ENCODE measurements at places on chromosomes 12 and 14. TPM values are rescaled to one million over a fixed set of nuclear protein-coding genes. Genes with fewer than 3 reads are reported as not detected.

NTN4 gene
- polyA plus RNA-seq = 55.1 TPM

NUAK1 gene
- 24.4 TPM for polyA plus RNA-seq

KRT79 gene
- 0.11 TPM for polyA plus RNA-seq

NFE2 gene
- polyA plus RNA-seq = 5.8 TPM

PSMA3 gene
- 65.1 TPM for polyA plus RNA-seq

DHRS7 gene
- 98.7 TPM for polyA plus RNA-seq

KCNH5 gene
- not detected for polyA plus RNA-seq

KLRF1 gene
- polyA plus RNA-seq = not detected

SMCO2 gene
- polyA plus RNA-seq = not detected

KANSL2 gene
- 40.2 TPM for polyA plus RNA-seq

GSC gene
- polyA plus RNA-seq = 0.82 TPM

FBXW8 gene
- 17.0 TPM for polyA plus RNA-seq

ENDOU gene
- 0.20 TPM for polyA plus RNA-seq

TAS2R50 gene
- not detected for polyA plus RNA-seq

VWF gene
- polyA plus RNA-seq = 64.7 TPM

PLXNC1 gene
- polyA plus RNA-seq = 19.6 TPM

ARF3 gene
- polyA plus RNA-seq = 47.9 TPM

A2ML1 gene
- polyA plus RNA-seq = 21.5 TPM

PPP4R4 gene
- polyA plus RNA-seq = 0.18 TPM

SPTB gene
- polyA plus RNA-seq = 167 TPM

SLC25A21 gene
- 1.5 TPM for polyA plus RNA-seq

KCNH3 gene
- polyA plus RNA-seq = 2.5 TPM

HOXC12 gene
- polyA plus RNA-seq = not detected

TPH2 gene
- polyA plus RNA-seq = not detected

MMP14 gene
- polyA plus RNA-seq = 166 TPM

GUCY2C gene
- polyA plus RNA-seq = 0.25 TPM

OR11G2 gene
- not detected for polyA plus RNA-seq

OVCH1 gene
- 0.78 TPM for polyA plus RNA-seq

PZP gene
- 0.21 TPM for polyA plus RNA-seq

PCNX4 gene
- polyA plus RNA-seq = 58.8 TPM

GLT8D2 gene
- 104 TPM for polyA plus RNA-seq

OAS3 gene
- 6.3 TPM for polyA plus RNA-seq

LRRC10 gene
- polyA plus RNA-seq = not detected

TMBIM6 gene
- 275 TPM for polyA plus RNA-seq

POTEG gene
- not detected for polyA plus RNA-seq

TMEM132D gene
- polyA plus RNA-seq = 0.30 TPM

P2RX2 gene
- not detected for polyA plus RNA-seq

COCH gene
- polyA plus RNA-seq = 6.0 TPM

MOK gene
- 8.3 TPM for polyA plus RNA-seq

CSRP2 gene
- polyA plus RNA-seq = 41.5 TPM

SERPINA9 gene
- polyA plus RNA-seq = not detected

CMTM5 gene
- polyA plus RNA-seq = 0.52 TPM

ITPK1 gene
- polyA plus RNA-seq = 12.7 TPM

TMEM253 gene
- 0.52 TPM for polyA plus RNA-seq

GLIPR1L1 gene
- polyA plus RNA-seq = not detected

FAM90A1 gene
- polyA plus RNA-seq = 0.30 TPM

RNU4-1 gene
- polyA plus RNA-seq = not detected

DLK1 gene
- polyA plus RNA-seq = 2,893 TPM

MMP19 gene
- polyA plus RNA-seq = 2.2 TPM

KCNC2 gene
- polyA plus RNA-seq = 0.42 TPM

HOXC9 gene
- 0.65 TPM for polyA plus RNA-seq

IL26 gene
- polyA plus RNA-seq = not detected

PRB2 gene
- not detected for polyA plus RNA-seq

GAS2L3 gene
- polyA plus RNA-seq = 23.3 TPM

CCDC91 gene
- polyA plus RNA-seq = not detected

ESPL1 gene
- 4.5 TPM for polyA plus RNA-seq

RTN1 gene
- polyA plus RNA-seq = 2.3 TPM

RNFT2 gene
- 1.9 TPM for polyA plus RNA-seq
